Neural crest cell (in vitro differentiated cells): ENCODE measurements at places on chromosomes 6 and 20. TPM values are rescaled to one million over a fixed set of nuclear protein-coding genes. Genes with fewer than 3 reads are reported as not detected.

ULBP3 gene
- 16.4 and 17.5 TPM in 2 replicates for total RNA-seq

LAMA2 gene
- 0.47 and 1.1 TPM in 2 replicates for total RNA-seq

- DNase-seq, result peak; percentile 92
Observed at GRCh38 chr6:106979435-106979884, 4.9 kb upstream of the CD24 start.

DNA sequence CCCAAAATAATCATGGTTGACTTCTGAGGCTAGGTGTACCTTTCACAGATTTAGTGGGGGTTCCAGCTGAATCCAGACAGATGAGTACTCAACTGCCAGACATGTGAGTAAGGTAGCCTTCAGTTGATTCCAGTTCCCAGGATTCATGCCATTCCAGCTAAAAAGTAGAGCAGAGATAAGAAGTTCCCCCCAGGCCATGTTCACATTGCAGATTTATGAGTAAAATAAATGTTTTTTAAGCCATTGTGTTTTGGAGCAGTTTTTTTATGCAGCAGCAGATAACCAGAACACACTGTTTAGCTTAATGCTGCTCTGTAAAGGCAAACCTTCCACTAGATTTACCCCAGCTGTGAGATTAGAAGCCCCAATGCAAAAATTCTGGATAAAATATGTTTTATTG is 245.0 kb downstream of the RFPL4B start:
- DNase-seq, result no peak

DNA sequence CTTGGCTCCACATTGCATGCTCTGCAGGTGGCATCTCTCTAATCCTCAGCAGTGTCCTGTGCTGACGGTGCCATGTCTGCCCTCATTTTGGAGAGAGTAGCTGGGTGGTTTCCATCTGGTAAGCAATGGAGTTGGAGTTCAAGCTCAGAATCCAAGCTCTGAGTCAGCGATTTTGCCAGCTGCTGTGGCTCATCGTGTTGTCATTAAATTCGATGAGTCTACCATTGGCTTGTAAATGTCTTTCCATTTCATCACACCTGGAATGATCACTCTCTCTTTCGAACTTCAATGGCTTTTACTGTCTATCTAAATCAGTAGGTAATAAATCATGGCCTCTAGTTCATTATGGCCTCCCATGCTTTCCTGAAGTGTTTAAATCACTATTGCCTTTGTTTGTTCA is 378.5 kb upstream of the TSHZ2 start:
- DNase-seq, result no peak

DNA sequence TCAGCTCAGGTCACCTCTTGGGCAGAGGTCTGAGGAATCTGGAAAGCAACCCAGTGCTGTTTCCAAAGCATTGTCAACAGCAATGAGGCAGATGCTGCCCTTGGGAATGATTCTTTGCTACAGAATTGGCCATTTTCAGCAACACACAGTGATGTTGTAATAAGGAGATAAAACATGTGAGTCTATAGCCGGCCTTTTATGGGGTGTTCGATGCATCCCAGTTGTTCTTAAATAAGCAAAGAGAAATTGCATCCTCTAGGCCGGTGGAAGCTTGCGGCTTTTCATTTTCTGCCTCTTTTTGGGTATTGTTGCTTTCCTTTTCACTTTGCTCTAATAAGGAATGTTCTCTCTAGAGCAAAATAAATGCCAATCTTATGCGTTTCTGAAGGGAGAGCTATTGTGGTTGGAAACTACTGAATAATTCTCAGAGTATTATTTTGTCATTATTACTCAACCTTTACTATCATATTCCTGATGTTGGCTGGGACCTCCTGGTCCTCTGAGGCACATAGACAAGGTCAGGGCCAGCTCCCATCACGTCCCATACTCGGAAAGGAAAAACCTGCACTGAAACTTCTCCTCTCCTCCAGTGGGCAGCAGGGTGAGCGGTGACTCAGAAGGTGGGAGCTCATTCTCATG is 214.2 kb downstream of the CDH26 start:
- DNase-seq, result no peak

DNA sequence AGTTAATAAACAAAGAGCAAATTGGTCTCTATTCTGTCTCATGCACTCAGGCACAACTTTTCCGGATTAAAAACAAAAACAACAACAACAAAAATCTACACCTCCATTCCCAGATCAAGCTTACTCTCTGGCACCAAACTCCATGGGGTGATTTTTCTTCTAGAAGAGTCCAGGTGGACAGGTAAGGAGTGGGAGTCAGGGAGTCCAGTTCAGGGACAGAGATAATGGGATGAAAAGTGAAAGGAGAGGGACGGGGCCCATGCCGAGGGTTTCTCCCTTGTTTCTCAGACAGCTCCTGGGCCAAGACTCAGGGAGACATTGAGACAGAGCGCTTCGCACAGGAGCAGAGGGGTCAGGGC is 437 bp upstream of the HLA-A start:
- no peak for DNase-seq
